ENCODE measurements at places on chromosomes 12 and 14.

GRCh38 chr14:24409192-24409591 lies 10.4 kb downstream of the NYNRIN start:
- H3K4me1 ChIP-seq = no peaks in the 10 kb centered on the region
- no peak overlapping the region for H3K27ac ChIP-seq
- no peaks in the 10 kb centered on the region for H3K27me3 ChIP-seq

DNA sequence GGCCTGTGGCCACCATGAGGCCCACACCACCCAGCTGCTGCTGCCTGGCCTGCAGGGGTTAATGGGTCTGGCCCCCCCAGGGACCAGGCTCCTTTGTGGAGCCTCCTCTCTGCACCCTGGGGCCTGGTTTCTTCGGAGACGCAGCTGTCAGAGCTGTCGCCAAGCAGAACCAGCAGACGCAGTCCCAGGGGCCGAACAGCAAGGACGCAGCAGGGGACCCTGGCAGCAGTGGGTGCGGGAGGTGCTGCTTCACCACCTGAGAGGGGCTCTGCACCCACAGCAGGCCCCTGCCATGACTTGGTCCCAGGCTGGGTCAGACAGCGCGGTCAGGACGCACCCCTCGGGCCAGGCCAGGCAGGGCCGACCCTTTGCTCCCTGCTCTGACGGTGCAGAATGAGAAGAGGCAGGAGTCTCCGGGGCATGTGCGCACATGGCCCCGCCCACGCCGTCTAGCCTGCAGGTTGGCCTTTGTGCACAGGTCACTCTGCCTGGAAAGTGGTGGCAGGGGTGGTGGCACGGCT lies 30.5 kb downstream of the JAG2 start:
- H3K4me1 ChIP-seq = no peaks in the 10 kb centered on the region
- no peak overlapping the region for H3K4me3 ChIP-seq
- H3K27ac ChIP-seq = no peak overlapping the region
- H3K36me3 ChIP-seq = no peaks in the 10 kb centered on the region
- no peaks in the 10 kb centered on the region for H3K27me3 ChIP-seq
- DNase-seq = peak; percentile 5

DNA sequence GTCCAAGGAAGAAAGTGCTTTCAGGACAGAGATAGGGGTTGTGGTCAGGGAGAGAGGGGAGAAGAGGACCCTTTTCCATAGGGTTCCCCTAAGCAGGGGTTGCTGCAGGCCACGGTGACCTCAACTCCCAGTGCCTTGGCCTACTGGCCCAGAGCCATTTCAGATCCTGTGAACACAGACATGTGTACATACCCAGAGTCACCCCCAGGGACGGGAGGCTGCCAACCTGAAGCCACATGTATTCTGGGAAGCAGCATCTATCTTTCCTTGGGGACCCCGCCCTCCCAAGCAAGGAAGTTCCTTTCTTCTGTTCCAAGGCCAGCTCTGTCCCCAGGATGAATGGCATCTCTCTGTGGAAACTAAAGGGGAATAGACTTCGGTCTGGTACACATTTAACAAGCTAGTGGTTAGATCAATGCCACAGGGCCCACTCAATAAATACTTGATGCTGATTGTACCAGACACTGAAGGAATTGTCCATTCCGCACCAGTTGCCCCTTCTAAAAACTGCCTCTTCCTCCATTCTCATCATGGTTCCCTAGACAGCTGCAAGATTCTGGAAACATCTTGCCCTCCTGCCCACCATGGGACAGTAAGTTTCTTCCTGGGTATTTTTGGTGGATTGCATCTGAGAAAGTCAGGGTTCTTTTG lies 25.2 kb upstream of the DGLUCY start:
- no peaks in the 10 kb centered on the region for H3K36me3 ChIP-seq
- H3K27me3 ChIP-seq = no peaks in the 10 kb centered on the region
- H3K4me3 ChIP-seq = no peak overlapping the region
- no peaks in the 10 kb centered on the region for H3K4me1 ChIP-seq

DNA sequence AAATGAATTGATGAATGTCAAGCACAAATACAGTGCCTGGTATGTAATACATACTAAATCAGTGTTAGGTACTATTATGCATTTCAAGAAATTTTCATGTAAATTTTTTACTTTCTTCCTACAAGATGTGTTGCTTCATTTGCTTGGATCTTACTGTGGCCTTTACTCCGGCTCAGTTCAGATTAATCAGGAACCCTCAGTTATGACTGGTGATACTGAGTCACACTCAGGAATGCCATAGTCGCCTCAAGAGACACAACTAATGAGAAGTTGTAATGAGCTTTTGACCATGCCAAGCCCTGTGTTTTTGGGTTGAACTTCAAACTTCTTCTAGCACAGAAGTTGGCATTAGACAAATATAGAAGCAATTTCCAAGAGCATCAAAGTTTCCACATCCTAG lies 96.0 kb downstream of the TGFB3 start:
- no peak overlapping the region for H3K4me3 ChIP-seq
- no peaks in the 10 kb centered on the region for H3K4me1 ChIP-seq
- DNase-seq = no peak
- H3K36me3 ChIP-seq = no peaks in the 10 kb centered on the region
- peak overlapping the region; percentile 46 for H3K27ac ChIP-seq
- no peaks in the 10 kb centered on the region for H3K27me3 ChIP-seq

- no peaks in the 10 kb centered on the region for H3K36me3 ChIP-seq
- H3K4me3 ChIP-seq = no peak overlapping the region
- H3K27me3 ChIP-seq = no peaks in the 10 kb centered on the region
- no peaks in the 10 kb centered on the region for H3K4me1 ChIP-seq
- no peak overlapping the region for H3K27ac ChIP-seq
Measured at GRCh38 chr12:94327809-94328208, 131.9 kb downstream of the CEP83 start.

DNA sequence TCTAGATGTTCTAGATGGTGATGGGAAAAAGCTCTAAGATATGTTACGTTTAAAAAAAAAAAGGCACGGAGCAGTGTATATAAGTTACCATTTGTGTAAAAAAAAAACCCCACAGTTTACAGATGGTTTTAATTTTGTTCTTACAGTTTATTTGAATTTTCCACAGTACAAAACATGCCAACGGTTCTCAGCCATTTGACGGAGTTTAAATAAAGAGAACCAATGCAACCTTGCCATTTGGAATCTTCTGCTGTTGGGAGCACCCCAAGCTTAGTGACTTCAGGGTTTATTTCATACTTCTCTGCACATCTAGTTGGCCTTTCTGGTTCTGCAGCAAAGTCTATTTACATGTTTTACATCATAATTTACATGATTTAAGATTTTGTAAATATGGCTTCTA lies 7.7 kb upstream of the HPD start:
- H3K27ac ChIP-seq = no peak overlapping the region
- no peak overlapping the region for H3K4me3 ChIP-seq
- H3K27me3 ChIP-seq = no peaks in the 10 kb centered on the region
- no peaks in the 10 kb centered on the region for H3K36me3 ChIP-seq
